Activated CD4-positive, alpha-beta T cell treated with anti-CD3 and anti-CD28 coated beads, Interleukin-2, amount 50 U/mL, for 16 hours (primary cell): ENCODE measurements at places on chromosomes 1 and 21.

GRCh38 chr1:167166690-167167075 is 54.0 kb upstream of the POU2F1 start:
- no peak for DNase-seq

GRCh38 chr1:232709386-232709785 is 79.5 kb upstream of the SIPA1L2 start:
- no peak for DNase-seq

GRCh38 chr1:204451352-204452124 is 39.9 kb upstream of the PPP1R15B start:
- no peak for DNase-seq

DNA sequence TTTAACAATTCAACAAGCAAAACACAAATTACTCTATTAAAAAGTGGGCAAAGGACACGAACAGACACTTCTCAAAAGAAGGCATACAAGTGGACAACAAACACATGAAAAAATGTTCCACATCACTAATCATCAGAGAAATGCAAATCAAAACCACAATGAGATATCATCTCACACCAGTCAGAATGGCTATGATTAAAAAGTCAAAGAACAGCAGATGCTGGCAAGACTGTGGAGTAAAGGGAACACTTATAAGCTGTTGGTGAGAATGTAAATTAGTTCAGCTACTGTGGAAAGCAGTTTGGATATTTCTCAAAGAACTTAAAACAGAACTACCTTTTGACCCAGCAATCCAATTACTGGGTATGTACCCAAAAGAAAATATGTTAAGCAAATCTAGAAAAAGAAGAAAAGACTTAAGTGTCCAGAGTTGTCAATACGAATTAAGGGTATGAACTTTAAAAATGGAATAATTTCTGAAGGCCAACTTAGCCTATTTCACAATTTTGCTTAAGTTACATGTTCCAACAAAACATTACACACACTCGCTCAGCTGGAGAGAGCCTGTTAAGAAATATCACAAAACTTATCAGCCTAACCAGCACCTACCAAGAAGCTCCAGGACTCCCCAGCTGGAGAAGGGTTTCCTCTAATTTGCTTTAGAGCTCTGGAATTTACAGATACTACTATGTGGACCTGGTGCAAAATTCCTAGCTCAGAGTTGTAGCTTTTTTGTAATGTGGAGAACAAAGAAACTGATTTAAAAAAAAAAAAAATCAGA is 232.1 kb downstream of the DUSP10 start:
- DNase-seq: no peak

DNA sequence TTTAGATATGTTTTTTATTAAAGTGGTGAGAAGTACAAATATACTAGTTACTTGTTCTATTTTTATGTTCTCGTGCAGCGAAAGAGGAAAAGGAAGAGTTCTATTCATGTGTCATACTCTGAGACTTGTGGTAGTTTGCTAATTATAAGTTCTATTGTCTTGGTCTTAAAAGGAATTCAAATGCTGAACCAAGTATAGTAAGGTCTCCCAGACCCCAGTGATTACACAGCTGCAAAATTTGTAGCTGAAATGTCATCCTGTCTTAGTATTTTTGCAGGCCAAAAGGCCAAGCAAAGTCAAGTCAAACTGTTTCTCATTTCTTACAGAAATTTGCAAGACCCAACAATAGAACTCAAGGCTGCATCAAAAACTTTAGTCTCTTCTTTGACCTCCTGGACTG is 268.7 kb downstream of the CHRM3 start:
- no peak for DNase-seq

DNA sequence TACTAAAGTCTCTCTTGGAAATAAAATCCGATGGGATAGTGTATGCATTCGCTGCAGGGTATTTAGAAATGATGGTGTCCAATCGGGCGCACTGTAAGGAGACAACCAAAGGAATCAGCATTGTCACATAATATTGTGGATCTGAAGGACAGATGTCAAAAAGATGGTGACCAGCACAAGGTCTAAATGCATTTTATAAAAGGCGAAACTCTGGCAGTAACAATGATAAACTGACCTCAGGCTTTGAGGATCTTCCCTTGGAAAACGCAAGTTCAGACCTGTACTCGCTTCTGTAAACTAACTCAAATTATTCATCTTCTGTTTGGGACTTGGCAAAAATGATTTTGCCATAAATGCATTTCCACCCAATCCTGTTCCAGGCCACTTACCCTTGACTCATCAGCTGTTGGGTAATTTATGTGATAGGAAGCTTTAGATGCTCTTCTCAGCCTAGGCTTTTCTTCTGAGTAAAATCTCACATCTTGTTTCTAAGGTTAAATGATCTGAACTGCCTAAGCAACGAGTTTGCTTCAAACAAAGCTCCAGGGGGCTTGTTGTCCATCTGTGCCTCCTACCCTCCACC is 33.8 kb downstream of the STPG1 start:
- no peak for DNase-seq

- DNase-seq: no peak
Observed at GRCh38 chr1:226731257-226731893, 7.7 kb downstream of the ITPKB start.

DNA sequence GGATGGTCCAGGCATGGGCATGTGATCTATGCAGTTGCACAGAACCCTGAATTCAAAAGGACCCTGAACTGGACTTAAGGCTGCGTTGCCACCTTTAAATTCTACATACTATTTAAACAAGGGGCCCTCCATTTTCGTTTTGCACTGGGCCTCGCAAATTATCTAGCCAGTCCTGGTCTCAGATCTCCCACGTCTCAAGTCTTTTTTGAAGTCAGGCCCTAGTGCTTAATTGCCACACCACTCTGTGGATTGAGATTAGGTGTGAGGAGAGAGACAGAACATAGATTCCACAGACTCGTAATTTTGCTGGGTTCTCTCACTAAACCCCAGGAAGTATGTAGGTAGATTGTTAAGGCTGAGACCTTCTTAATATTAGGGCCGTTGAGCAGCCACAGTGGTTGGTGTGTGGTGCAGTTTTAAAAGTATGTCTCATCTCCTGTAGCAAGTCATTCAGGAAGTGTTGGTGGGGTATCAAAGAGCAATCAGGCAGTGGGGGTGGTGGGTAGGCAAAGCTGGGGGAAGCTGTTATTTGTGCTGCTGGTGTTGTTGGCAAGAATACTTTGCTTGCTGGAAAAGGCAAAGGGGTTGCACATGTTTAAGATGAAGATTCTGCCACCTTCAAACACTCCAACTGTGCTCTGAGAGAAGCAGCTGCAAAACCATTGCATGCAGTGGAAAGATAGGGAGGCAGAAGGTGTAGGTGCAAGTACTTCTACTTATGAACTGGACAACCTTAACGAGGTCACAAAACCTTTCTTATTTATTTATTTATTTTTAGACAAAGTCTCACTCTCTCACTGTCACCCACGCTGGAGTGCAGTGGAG is 11.2 kb downstream of the CD84 start:
- peak; percentile 85 for DNase-seq

GRCh38 chr1:208173749-208174148 is 70.4 kb downstream of the PLXNA2 start:
- no peak for DNase-seq

GRCh38 chr1:55316947-55317662 is 101.9 kb upstream of the USP24 start:
- DNase-seq: no peak

GRCh38 chr1:178552856-178553255 is 39.9 kb downstream of the TEX35 start:
- no peak for DNase-seq

DNA sequence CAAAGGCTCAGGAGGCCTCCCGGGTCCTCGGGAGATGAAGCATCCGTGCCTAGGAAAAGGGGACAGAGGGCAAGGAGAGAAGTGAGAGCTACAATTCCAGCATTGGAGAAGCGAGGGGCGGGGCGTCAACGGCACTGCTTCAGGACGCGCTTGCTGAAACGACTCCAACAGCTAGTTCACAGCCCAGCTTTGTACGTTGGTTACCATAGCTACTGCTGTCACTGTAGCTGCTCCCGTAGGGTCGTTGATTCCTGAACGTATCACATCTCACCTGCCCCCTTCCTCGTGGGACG is 63.1 kb downstream of the TOR1AIP2 start:
- no peak for DNase-seq

GRCh38 chr1:157993147-157993917 is at the start of gene KIRREL1:
Gene KIRREL1, plus strand, starts transcription at chr1:157993645. Its CDS starts 32 bp downstream, at chr1:157993677.
- no peak for DNase-seq

- no peak for DNase-seq
Observed at GRCh38 chr1:220338759-220339158, 66.5 kb upstream of the RAB3GAP2 start.

DNA sequence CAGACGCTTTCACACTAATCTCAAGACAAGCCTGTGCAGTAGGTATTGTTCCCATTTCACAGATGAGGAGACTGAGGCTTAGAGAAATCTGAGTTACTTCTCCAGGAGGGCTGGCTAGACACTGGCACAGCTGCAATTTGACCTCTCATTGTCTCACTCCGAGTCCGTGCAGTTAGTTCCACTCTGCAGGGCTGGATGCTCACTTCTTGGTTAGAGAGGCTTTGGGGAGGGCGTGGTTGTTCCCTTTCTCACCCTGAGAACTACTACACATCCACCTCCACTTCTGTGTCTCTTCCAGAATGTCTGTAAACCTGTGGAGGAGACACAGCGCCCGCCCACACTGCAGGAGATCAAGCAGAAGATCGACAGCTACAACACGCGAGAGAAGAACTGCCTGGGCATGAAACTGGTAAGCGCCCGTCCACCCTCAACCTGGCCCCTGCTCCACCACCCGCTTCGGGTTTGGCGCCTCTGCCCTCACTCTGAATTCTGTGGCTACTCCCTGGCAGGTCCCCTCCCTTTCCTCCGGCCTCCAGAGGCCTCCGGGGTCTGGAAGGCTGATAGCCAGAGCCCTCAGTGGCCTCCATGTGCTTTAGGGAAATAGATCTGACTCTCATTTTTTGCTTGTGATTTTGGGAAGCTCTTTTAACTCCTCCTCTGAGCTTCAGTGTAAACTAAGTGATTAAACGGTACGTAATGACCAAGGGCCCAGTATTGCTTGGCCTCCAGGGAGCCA is 29.1 kb downstream of the EIF2D start:
- no peak for DNase-seq

DNA sequence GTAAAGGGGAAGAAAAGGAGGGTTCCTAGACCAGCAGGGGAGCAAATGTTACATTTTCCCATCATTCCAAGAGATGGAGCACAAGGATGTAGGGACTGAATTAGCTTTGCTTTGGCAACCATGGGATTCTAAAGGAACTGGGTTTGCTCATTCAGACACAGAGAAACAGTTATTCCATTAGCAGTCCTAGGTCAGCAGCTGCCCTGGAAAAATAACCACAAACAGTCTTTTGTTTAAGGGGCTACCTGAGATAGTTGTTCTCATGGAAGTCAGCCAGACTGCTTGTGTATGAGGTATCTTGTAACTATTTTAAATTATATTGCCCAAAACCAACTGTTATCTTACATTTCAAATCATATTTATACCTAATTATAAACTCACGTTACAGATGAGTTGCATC is 58.4 kb upstream of the VCAM1 start:
- no peak for DNase-seq

GRCh38 chr1:43444836-43445235 is 8.9 kb downstream of the HYI start:
- no peak for DNase-seq

- DNase-seq: no peak
Observed at GRCh38 chr1:121418369-121419049, 233.7 kb downstream of the SRGAP2C start.

GRCh38 chr1:222123111-222123510 is 381.2 kb upstream of the DUSP10 start:
- DNase-seq: no peak

DNA sequence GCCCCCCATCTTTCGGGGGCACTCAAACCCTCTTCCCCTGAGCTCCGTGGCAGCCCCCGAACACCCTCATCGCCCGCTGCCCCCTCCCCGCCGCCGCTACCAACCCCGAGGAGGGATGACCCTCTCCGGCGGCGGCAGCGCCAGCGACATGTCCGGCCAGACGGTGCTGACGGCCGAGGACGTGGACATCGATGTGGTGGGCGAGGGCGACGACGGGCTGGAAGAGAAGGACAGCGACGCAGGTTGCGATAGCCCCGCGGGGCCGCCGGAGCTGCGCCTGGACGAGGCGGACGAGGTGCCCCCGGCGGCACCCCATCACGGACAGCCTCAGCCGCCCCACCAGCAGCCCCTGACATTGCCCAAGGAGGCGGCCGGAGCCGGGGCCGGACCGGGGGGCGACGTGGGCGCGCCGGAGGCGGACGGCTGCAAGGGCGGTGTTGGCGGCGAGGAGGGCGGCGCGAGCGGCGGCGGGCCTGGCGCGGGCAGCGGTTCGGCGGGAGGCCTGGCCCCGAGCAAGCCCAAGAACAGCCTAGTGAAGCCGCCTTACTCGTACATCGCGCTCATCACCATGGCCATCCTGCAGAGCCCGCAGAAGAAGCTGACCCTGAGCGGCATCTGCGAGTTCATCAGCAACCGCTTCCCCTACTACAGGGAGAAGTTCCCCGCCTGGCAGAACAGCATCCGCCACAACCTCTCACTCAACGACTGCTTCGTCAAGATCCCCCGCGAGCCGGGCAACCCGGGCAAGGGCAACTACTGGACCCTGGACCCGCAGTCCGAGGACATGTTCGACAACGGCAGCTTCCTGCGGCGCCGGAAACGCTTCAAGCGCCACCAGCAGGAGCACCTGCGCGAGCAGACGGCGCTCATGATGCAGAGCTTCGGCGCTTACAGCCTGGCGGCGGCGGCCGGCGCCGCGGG is 837 bp downstream of the FOXD3 start:
- DNase-seq: peak; percentile 37

- DNase-seq: no peak
Observed at GRCh38 chr1:219401724-219402625, 210.9 kb downstream of the ZC3H11B start.

GRCh38 chr1:207034208-207034607 is 1.7 kb upstream of the C1orf116 start:
- no peak for DNase-seq

GRCh38 chr1:232965124-232965911 is 14.9 kb downstream of the NTPCR start:
- no peak for DNase-seq
